Uterine smooth muscle cell (primary cell): ENCODE measurements at places on chromosomes 3 and 15. TPM values are rescaled to one million over a fixed set of nuclear protein-coding genes. Genes with fewer than 3 reads are reported as not detected.

The C3orf70 gene
- 0.75 and 1.4 TPM in 2 replicates for total RNA-seq

The ANKUB1 gene
- not detected in 2 replicates for total RNA-seq

The ZBTB47 gene
- total RNA-seq, result 24.0 and 33.1 TPM in 2 replicates

The ZNF385D gene
- total RNA-seq, result 0.66 and 0.75 TPM in 2 replicates

The ADGRG7 gene
- total RNA-seq, result 1.1 and 49.1 TPM in 2 replicates

The XIRP1 gene
- total RNA-seq, result not detected in 2 replicates

The ABHD17C gene
- 3.0 and 3.8 TPM in 2 replicates for total RNA-seq

The GOLGA6L4 gene
- 1.2 TPM in 2 replicates for total RNA-seq

The SLC28A1 gene
- under 0.01 and 0.12 TPM in 2 replicates for total RNA-seq

The COMMD4 gene
- 69.5 and 111 TPM in 2 replicates for total RNA-seq

The IMP3 gene
- total RNA-seq, result 64.2 and 101 TPM in 2 replicates

The CCR3 gene
- total RNA-seq, result not detected in 2 replicates
